ENCODE measurements at places on chromosomes 5 and 9.

- DNase-seq, result no peak
Observed at GRCh38 chr9:136977223-136977622, at the start of gene PTGDS. Gene PTGDS, plus strand, starts transcription at chr9:136977504. Its CDS starts 75 bp downstream, at chr9:136977579.

GRCh38 chr9:28539434-28540070, 966.3 kb upstream of the C9orf72 start:
- DNase-seq, result no peak

DNA sequence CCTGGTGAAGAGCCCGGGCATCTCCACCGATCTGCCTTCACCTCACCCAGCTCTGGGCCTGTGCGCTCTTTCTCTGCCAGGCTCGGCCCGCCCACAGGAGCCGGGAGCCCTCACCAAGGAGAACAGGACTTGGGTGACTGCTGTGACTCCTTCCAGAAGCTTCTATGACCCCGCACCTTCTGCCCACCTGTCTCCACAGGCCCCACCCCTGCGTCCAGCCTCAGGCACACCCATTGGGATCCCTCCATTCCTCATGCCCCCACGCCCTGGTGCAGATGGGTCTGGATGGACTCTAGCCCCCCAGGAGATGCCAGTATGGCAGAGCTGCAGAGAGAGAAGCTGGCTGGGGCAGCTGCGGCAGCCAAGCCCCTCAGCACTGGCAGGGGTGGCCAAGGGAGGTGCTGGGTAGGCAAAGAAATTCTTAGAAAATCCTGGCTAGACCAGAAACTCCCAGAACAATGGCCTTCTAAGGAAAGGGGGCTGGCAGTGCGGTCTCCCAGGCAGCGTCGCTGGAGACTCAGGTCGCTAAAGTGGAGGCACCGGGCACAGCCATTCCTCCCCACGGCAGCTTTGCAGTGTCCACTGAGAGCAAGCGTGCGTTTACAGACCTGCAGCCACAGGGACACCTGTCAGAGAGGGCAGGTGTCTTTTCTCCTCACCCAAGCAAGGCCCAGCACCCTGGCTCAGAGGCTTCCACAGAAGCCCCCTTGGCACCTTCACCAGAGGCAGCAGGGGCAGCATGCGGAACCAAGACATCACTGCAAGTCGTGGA, 17.3 kb downstream of the LPCAT1 start:
- DNase-seq, result no peak

- no peak for DNase-seq
Observed at GRCh38 chr5:118196229-118196628, 792.1 kb downstream of the DTWD2 start.

- no peak for DNase-seq
Observed at GRCh38 chr5:108276187-108277050, 105.5 kb downstream of the FBXL17 start.

DNA sequence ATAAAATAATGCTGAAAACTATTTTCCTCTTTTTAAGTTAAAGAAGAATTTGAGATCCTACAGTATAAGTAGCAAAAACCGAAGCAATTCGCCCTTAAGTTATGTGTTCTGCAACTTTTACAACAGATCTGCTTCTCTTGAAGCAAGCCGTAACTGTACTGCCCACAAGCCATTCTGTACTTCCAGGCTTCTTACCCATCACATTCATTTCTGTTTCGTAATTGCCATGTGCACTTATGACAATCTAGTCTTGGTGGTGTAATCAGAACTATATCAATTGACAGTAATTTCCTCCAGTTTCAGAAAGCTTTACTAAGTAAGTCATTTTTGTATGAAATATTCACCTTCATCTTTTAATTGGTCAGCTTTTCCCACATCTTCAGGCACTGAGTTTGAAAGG, 13.8 kb downstream of the SGTB start:
- no peak for DNase-seq

DNA sequence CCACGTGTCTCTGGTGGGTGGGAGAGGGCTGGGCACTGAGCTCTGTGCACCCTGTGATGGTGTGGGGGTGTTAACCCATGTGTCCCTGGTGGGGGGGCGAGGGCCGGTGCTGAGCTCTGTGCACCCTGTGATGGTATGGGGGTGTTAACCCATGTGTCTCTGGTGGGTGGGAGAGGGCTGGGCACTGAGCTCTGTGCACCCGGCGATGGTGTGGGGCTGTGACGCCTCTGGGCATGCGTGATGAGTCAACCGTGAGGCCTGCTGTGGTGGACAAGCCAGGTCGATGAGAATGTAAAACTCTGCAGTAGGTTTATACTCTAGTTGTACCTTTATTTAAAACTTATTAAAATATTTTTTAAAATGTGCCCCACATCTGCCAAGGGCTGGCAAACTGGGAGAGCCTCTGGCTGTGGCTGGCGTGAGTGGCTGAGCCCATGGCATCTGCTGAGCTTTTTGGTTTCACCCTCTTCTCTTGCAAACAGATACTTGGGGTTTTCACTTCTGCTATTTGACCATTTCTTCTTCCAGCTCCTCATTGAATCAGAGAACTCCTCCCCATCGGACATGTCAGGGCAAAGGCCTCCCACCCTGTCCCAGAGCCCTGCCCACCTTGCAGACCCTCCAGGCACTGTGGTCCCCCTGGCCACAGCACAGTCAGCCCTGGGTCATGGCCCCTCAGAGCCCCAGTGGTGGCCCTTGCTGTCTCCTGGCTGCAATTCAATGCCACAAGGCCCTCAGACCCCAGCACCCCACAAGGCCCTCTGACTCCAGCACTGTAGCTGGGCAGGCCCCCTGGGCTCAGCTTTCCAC, 18.5 kb upstream of the EXOC3 start:
- no peak for DNase-seq

DNA sequence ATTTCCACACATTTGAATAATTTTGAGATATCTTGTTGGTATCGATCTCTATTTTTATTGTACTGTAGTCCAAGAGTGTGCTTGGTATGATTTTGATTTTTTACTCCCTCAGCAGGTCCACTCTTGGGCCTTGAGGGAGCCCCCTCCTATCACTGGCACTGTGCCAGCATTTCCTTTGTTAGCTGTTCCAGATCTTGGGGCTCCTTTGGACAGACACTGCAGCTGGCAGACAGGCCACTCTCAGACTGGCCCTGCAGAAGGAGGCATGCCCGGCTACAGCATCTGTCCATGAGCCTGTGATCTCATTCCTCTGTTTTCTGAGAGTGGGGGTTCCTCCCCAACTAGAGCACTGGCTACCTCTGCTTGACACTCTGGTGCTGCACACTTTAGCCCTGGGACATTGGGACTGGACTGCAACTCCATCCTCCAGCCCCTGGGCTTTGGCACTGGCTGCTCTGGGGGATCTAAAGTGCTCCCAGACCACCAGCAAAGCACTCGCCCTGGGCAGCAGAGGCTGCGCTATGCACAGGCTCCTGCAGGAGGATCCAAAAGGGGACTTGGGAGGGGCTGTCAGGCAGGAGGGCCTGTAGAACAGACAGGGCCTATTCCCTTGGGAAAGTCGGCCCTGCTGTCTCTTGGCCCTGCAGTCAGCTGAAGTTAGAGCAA, 271.3 kb upstream of the DMAC1 start:
- DNase-seq, result no peak

DNA sequence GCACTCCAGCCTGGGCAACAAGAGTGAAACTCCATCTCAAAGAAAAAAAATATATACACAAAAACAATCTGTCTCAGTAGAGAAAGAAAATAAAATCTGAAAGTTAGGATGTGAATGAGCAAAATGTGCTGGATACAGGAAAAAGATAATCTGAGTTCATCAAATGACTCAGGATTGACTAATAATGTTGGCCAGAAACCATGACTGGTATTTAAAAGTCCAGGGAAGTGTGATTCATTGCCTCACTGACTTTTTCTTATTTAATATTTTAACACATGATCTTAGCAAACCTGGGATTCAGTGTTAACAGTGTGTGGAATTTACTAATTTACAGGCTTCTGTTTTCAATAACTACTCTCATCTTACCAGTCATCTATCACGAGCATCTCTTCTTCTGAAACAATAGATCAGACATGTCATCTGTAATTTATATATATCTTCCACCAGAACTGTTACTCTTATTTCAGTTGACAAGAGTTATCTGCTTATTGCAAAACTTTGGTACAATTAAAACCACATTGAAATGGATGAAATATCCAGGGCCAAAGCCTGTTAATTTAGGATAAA, 256.7 kb downstream of the CDH12 start:
- no peak for DNase-seq

DNA sequence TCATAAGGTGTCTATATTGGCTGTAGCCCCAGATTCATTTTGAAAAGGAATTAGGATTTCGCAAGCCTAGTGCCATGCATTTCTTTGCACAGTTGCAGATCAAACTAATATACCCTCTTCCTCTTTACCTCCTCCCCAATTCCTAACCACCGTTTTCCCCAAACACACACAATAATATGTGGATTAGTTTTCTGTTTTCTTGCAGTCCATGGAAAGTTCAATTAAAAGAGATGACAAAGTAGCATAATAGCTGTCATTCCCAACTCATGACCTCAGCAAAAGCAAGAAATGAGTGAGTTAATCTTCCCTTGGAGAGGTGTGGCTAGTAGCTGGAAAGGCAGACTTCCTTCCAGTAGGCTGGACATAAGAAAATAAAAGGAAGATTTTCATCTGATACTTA, 349.1 kb downstream of the TMEM232 start:
- DNase-seq, result no peak

DNA sequence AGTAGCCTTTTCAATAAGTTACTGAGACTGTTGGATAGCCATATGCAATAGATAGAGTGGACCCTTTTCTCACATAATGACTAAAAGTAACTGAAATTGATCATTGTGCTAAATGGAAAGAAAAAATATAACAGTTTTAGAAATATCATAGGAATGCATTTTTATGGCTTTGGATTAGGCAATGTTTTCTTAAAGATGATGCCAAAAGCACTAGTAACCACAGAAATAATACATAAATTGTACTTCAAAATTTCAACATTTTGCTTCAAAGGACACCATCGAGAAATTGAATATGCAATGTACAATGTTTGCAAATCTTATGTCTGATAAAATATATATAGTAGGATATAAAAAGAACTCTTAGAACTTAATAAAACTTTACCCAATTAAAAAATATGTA, 1267.5 kb upstream of the CDH9 start:
- DNase-seq, result no peak

- no peak for DNase-seq
Observed at GRCh38 chr9:72982146-72982799, 29.4 kb upstream of the ALDH1A1 start.

DNA sequence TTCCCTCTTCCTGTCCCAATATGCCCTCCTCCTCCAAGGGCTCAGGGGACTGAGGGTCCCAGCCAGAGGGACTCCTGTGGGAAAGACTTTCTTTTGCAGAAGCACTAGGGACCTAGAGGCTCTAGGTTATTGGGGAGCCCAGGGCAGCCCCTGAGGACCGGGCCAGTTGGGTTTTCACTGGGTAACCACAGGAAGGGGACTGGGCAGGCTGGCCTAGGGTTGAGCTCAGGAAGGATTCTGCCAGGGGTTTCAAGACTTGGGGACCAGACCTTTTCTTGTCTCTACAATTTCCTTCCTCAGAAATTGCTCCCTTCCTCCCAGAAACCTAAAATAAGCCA, 24.4 kb upstream of the HMCN2 start:
- DNase-seq, result no peak

- DNase-seq, result no peak
Observed at GRCh38 chr5:34026089-34026761, 16.8 kb downstream of the C1QTNF3 start.

DNA sequence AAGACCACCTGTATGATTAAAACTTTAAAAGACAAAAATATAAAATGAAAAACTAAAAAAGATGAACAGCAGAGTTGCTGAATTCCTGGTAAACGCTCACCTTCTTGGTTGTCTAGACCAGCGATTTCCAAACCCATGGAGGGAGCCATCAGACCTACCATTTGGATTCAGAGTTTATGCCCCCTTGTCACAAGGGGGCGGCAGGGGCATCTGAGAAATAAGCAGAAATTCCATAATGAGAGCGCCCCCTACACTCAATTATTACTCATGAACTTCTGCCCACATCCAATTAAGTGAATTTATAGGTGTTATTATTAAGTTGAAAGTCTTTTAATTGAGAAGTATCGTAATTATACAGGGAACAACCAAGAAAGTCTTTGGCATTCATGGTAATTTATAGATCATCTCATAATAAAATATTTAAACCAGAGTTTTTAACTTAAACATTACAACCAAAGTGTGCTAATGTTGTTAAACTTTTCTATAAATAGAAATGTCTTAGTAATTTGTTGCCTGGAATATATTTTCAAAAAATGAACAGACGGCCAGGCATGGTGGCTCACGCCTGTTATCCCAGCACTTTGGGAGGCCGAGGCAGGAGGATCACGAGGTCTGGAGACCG, 35.2 kb upstream of the SPATA31C2 start:
- DNase-seq, result peak; percentile 55

DNA sequence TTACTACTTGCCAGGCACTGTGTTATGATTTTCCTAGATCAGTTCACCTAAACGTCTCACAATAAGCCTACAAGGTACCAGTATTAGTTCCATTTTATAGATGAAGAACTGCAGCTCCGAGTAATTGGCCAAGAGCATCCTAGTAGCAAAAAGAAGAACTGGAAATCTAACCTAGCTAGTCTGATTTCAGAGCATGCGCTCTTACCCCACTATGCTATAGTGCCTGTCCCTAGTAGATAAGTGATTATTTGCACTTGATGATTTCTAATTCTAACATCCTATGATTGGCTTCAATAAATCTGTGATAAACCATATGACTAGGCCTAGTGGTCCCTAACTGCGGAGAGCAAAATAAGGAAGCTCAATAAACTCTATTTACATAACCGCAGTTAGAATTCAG, 7.1 kb upstream of the PLAC8L1 start:
- no peak for DNase-seq

DNA sequence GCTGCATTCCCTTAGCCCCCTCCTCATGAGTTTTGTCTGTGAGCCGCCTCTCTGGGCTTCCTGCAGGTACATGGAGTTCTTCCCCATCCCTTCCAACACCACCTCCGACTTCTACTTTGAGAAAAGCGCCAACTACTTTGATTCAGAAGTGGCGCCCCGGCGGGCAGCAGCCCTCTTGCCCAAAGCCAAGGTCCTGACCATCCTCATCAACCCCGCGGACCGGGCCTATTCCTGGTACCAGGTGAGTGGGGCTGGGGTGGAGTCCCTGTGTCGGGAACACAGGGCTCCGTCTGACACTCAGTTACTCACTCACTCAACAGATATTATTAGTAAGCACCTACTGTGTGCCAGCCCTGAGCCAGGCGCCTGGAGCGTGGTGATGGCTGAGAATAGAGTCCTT, 37.3 kb downstream of the NDST1 start:
- no peak for DNase-seq

DNA sequence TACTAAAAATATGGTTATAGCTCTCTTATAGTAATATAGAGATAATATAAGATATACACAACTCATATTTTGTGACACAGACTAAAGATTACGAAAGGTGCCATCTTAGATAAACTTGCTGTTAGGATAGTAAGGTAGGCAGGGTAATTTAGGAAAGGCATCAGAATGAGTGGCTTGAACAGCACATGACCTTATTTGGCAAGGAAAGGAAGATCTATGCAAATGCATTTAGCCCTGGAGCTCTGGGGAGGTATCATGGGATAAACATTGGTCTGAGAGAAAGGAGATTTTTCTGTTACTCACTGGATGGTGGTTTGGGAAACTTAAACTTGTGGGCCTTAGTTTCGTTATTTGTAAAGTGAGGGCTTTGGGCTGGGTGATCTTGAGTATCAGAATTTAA, 65.8 kb downstream of the KCTD16 start:
- no peak for DNase-seq
